ENCODE measurements at places on chromosomes 7 and 10.
A peak's percentile ranks its signal among the peaks of the same experiment; 100 is the strongest.

DNA sequence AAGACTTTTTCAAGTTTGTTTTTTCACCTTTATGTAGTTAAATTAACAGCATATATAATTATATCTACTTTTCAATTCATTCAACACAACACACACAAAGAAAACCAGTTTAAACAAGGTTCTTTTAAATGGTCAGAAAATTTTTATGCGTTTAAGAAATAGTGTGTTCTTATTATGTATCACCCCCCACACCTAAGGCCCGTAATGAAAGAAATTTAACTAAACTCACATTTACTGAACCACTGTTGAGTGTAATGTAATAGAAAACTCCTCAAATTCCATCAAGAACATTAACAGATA lies 19.0 kb upstream of the ITGB8 start:
- DNase-seq = no peak

DNA sequence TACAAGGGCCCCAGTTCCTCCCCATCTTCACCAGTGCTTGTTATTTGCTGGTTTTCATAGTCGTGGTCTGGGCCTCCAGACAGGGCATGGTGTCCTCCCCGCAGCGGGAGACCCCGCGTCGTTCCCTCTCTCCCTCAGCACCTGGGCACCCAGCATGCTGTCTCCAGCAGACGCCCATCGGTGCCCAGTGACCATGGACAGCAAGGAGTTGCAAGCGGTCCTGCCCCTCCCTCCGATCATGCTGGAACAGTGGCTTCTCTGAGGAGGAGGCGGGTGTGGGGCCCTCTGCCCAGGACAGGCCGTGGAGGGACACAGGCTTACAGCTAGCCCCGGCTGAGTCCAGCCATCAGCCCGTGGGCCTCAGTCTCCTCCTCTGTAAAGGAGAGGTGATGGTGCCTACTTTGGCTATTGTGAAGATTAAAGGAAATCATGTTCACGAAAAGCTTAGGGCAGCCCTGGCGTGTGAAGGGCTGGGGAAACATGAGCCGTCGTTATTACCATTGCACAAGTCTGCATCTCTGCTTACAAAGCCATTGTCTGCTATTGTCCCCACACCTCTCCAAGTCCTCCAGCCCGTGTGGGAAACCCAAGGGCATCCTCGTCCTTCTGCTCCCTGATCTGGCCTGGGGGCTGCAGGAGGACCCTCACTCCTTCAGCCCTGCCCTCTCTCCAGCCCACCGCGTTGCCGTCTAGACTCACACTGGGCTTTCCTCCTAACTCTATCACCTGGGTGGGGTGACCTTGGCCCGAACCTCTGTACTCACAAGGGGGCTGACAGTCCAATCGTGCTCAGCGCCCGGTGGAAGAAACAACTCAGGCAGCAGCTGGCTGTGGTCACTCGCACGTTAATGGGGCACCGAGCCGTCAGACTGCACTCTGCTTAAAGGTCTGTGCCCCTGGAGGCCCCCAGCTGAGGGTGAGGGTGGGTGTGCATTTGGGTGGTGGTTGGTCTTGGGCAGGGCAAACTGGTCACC lies 29.9 kb downstream of the EN2 start:
- no peak for DNase-seq

DNA sequence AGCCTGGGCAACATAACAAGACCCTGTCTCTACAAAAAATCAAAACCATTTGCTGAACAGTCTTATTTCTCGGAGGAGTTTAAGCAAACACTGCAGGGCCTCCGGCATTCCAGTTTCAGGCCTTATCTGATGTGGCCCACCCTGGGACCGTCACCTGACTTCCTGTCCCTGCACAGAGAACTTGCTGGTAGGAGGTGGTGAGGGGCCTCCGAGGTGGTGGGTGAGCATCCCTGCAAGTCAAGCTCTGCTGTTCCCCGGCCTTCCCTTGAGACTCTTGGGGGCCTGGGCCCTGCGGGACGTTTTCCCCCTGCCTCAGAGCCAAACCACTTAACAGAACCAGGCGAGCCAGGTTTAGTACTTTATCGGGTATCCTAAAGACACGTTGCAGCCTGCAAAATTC lies 44.5 kb upstream of the AP5Z1 start:
- DNase-seq = no peak

DNA sequence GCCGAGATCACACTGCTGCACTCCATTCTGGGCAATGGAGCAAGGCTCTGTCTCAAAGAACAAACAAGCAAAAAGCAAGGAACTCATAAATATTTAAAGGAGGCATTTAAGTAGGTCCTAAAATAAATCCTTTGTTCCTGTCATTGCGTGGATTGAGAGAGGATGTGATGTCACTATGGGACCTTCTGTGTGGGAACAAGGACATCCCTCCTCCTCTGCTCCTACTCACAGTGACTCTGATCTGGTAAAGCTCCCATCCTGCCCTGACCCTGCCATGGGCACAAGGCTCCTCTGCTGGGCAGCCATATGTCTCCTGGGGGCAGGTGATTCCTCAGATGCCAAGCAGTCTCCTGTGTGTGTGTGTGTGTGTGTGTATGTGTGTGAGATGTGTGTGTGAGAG lies 74.1 kb upstream of the PRSS58 start:
- DNase-seq = no peak

DNA sequence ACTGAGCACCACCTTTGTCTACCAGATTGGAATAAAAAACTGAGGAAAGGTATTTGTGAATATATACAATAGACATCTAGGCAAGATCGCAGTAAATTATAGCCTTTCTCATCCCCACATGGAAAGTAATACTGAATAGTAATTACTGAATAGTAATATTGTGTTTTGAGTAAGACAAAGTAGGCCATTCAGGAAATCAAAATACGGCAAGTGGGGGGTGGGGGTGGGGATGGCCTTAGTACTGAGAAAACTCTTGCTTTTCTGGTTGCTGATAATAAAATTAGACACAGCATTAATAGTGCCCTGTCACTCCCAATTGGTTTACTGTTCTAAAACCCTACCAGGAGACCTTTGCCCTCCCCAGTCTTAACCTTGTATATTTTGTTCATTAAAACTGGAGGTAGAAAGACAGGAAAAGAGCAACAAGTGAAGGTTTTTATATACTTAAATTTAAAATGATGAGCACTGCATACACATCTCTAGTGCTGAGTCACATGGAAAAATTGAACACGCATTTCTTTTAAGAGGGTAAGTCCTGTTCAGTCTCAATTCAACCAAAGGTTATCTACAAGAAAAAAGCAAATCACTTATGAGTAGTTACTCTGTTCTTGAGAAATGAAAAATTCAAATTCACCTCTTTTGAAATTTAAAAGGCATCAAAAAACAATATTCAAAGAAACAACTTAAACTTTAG lies 65.6 kb downstream of the IGF2BP3 start:
- DNase-seq = no peak

DNA sequence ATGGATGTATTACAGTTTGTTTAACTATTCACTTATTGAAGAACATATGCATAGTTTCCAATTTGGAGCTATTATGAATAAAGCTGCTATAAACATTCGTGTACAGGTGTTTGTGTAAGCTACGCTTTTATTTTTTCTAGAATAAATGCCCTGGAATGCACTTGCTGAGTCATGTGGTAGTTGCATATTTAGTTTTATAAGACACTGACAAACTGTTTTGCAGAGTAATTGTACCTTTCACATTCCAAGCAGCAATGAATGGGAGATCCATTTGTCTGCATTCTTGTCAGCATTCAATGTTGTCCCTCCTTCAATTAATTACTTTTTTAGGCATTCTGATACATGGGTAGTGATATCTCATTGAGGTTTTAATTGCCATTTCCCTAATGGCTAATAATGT lies 373.6 kb upstream of the GHITM start:
- DNase-seq = no peak

GRCh38 chr7:25496476-25497368 lies 268.4 kb upstream of the NPVF start:
- DNase-seq = peak; percentile 14

GRCh38 chr10:64036321-64036930 lies 515.2 kb downstream of the REEP3 start:
- DNase-seq = no peak
